ENCODE measurements at places on chromosomes 4 and X.

DNA sequence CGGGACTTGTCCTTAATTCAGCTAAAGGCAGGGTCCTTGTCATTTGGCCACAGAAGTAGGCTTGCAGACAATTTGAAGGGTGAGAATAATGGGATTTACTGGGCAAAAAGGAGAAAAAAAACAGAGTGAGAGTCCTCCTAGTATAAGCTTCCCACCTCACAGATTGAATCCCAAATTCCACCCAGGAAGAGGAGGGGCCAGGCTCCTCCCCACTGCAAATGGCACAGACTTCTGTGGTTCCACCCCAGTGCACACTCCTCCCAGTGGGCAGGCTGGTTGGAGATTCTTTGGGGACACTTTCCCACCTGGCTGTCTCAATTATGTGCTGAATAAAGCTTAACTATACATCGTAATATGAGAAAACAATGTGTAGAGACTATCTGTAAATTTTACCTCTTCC lies 31.6 kb downstream of the MEPE start:
- ATAC-seq: no peak

DNA sequence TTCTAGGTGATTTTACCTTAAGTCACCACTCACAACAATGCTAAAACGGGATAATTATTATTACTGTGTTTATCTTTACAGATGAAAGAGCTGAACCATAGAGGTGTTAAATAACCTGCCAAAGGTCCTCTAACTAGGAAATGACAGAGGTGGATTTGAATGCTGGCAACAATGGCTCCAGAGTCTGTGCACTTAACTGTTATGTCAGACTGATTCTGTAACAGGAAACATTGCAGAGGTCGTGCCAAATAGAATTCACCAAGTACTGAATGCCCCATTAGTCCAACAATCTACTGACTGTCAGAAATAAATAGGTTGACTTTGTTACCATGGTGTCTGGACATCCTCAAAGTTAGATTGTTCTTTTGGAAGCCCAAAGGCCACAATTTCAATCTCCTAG lies 20.9 kb upstream of the USP27X start:
- ATAC-seq: no peak

DNA sequence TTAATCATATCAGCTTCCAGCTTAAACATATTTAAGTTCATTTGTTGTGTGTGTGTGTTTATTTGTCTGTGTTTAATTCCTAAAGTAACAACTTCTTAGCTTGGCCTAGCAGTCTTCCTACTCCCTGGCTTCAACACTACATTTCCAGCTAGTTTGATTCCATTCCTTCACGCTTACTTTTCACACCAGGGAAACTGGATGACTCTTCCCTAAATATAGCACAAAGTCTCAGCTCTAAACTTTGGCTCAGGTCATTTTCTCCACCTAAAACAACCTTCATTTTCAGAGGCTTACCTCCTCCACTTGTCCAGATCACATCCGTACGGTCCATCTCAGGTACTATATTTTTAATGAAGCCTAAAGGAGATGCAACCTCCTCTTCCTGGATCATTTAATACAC lies 94.4 kb downstream of the KCTD8 start:
- no peak for ATAC-seq

DNA sequence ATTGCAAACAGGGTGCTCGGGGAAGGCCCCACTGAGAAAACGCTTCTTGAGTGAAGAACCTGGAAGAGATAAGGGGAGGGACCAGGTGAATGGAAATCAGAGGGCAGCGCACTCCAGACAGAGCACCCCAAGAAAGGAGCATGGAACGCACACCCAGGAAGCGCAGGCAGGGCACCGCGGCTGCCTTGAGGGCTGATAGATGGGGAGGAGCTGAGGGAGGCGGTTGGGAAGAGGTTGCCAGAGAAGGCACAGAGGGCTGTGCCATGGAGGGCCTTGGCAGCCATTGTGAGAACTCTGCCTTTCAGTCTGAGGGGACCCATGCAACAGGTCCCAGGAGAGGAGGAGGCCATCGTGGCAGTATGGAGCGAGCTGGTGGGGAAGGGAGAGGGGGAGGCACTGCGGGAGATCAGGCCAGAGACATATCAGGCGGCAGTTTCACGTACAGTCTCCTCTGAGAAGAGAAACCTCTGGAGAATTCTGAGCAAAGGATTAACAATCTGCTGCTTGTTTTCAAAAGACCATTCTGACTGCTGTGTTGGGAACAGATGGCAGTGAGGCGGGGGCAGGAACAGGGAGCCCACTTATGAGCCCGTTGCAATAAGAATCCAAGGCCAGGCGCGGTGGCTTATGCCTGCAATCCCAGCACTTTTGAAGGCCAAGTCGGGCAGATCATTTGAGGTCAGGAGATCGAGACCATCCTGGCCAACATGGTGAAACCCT lies 83.7 kb downstream of the PCYT1B start:
- no peak for ATAC-seq

DNA sequence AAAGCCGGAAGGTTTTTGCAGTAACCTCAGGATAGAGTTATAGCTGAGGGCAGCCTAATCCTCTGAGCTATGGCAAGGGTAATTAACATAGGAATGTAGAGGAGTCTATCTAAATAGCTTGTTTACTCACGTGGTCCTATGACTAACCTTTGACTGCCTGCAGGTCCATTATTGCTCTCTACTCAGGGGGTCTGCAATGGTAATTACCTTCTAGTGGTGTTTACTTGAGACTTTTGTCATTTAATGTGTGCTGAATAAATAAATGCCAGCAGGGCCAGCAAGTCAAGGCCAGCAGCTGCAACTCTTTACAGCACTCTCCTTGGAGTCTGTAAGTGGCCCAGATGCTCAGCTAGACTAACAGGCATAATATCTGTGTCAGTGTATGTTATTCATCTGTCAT lies 212.7 kb upstream of the FMR1 start:
- no peak for ATAC-seq

- no peak for ATAC-seq
These were observed 31.4 kb downstream of the PPP1R2C start for GRCh38 chrX:42746606-42747005.

DNA sequence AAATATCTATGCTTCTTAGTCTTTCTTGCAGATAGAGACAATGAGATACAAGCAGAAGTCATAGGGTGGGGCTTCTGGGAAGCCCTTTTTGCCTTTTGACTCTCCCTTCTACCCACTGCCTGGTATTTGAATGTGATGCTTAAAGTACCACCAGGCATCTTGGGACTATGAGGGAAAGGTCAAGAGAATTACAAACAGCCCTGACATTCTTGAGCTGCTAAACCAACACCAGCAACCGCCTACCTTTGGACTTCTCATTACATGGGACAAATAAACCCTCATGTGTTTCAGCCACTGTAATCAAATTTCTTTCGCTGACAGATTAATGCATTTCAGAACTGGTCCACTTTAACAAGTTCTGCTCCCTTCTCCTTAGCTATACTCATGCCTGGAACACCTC lies 112.8 kb downstream of the LUZP4 start:
- ATAC-seq: no peak
